ENCODE measurements at places on chromosomes 16 and 17. TPM values are rescaled to one million over a fixed set of nuclear protein-coding genes. Genes with fewer than 3 reads are reported as not detected.

- DNase-seq: no peak
These were observed 11.0 kb downstream of the AMFR start for GRCh38 chr16:56414366-56414765.

GRCh38 chr17:8225813-8226535 is 15.6 kb upstream of the AURKB start:
- DNase-seq: no peak

DNA sequence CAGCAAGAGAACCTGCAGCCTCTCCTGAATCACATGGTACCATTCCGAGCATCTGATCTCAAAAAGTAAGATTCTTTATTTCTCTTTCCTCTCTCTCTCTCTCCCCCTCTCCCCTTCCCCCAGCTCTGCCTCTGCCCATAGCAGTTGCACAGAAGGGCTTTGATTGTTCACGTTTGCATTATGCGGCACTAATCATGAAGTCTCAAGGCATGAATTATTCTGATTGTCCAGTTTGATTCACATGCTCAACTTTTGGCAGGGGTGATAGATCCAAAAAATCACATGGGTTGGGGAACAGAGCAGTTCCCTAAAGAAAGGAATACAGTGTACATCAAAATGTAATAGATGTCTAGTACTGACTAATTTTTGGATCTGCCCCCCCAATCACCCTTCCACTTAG is 380.0 kb upstream of the SOX9 start:
- no peak for DNase-seq

GRCh38 chr17:13134076-13134475 is 116.2 kb upstream of the ELAC2 start:
- DNase-seq: no peak

DNA sequence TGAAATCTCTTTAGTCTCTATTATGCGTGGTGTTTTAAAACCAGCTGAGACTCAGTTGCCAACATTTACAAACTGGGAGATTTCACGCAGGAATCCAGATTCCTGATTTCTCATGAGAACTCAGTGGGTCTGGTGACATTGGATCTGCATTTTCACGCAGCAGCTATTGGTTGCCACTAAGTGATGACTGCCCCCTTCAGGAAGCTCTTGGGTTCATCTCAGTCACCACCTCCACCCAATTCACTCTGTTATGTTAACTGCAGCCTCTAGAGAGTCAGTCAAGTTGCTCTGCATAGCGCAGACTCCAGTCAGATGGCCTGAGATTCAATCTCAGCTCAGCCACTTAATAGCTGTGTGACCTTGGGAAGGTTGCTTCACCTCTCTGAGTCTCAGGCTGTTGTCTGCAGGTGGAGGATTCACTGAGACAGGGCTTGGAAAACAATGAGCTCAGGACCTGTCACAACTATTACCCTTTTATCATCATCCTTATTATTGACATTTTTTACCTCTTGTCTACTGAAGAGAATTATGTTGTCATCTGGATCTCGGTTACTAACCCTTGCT is 6.4 kb downstream of the SHISA9 start:
- DNase-seq: no peak

IKZF3 gene
- under 0.01 TPM for total RNA-seq

- no peak for DNase-seq
These were observed 297.0 kb downstream of the SEC14L1 start for GRCh38 chr17:77437747-77438146.

GRCh38 chr16:87212026-87212425 is 105.2 kb downstream of the C16orf95 start:
- DNase-seq: no peak

GRCh38 chr16:53546988-53547391 is 44.0 kb upstream of the AKTIP start:
- DNase-seq: peak; percentile 17

CBX2 gene
- 1.1 TPM for total RNA-seq

- DNase-seq: peak; percentile 31
These were observed 62.9 kb downstream of the SPECC1 start for GRCh38 chr17:20071824-20072691.

Data from bronchial epithelial cell (primary cell).